GM03348 (cell line): ENCODE measurements at places on chromosomes 1 and 21.
A peak's percentile ranks its signal among the peaks of the same experiment; 100 is the strongest.

DNA sequence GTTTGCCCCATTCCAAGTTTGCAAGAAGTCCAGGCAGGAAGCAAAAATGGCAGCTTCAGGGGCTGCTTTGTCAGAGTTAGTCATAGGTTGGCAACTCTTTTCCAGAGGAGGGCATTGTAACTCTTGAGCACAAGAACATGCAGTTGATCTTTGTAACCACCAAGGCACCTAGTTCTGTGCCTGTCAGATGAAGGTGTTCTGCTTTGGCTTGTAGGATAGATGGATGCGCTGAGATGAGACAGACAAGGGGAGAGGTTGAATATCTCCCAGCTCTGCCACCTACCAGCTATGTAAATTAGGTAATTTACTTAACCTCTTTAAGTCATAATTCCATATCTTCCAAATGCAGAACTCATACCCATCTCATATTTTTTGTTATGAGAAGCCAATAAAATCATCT lies 89.3 kb downstream of the ZNF648 start:
- no peak for DNase-seq

- no peak for DNase-seq
These were observed 27.7 kb downstream of the NEK2 start for GRCh38 chr1:211647711-211648121.

DNA sequence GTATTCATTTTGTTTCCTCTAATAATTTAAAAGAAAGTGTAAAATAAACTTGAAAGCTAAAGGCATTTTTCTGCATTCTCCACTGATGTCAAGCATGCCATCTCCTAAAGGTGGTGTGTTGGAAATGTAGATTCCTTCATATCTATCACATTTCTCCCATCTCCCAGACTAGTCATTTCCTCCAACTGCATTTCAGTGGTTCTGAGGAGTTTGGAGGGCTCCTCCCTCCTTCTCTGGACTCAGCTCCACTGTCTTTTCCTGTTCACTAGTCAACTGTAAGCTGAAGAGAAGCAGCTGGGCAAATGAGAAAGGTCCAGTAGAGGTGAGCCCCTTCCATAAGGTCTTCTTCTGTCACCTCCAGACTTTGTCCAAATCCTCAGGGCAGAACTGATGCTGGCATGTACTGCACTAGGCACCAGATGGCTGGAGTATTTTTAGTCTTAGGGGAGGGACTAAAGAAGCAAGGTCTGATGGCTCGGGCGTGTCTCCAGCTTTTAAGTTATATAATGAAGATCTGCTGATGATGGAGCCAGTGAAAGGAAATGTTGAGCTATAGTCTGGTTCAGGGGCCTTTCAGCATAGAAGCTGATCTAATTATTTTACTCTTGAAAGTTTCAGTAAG lies 186.1 kb downstream of the NTNG1 start:
- DNase-seq, result peak; percentile 11

DNA sequence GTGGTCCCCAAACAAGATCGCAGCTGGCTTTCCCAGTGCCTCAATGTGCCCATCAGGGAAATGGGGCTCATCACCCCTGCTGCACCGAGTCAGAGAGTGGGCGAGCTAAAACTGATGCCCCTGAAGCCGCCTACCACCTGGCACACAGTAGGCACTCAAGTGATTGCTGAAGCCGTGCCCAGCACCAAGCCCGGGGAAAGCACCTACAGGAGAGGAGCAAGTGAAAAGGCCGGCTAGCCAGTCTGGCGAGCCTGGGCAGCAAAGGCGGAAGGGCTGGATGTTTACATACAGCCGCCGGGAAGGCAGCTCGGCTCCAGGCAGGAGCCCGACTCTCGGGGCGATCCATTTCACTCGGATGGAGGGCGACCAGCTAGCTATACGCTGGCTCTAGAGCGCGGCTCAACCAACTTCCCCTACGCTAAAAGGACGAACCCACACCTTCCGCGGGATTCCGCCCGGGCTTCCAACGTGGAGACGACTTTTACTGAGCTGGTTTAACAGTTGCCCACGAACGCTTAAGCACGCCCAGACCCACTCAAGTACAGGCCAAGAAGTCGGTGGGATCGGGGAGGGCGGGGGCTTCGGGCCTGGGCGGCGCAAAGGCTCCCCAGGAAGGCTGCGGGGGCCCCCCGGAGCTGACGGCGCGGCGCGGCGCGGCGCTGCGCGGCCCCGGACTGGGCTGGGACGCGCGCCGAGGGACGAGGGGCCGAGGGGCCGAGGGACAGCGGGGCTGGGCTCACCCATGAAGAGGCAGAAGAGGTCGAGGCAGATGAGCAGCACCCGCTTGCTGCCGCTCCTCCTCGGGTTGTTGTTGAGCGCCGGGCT lies 1.0 kb downstream of the PLPP3 start:
- DNase-seq, result peak; percentile 63

GRCh38 chr1:54108156-54108555 lies 44.6 kb downstream of the CDCP2 start:
- no peak for DNase-seq

DNA sequence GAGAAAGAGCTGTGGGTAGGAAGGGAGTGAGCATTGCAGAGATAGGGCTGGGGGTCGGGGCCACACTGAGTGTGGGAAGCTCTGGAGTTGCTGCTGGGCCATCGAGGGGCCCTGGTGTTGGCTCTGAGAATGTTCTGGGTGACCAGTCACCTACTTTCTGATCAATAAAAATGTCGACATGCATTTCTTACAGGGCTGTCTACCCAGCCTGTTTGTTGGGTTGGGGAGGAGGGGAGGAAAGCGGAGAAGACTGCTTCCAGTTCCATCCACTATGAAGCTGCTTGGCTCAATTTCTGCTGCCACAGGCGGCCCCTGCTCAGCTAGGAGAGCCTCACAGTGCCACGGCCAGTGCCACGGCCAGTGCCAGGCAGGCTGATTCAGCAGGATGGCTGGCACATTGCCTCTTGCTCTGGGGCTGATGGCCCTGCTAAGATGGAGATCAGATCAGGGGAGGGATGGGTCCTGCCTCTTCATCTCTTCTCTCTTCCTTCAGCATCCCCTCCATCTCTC lies 3.0 kb upstream of the PADI3 start:
- no peak for DNase-seq

DNA sequence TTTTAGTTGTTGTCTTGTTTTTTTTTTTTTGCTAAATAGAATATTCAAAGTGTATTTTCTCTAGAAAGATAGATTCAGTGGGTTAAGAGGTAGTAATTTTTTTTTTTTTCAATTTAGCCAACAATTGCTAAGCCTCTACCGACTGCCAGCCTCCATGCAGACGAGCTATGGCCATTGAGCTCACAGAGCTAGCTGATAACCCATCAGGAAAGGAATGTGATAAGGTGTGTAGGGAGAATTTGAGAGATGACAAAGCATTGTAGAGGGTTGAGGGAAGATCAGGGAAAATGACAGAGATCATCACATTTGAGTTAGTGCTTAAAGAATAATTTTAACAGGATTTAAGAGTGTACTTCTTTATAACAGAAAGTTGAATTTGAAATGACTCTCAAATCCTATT lies 30.6 kb downstream of the DNM3 start:
- DNase-seq, result no peak

DNA sequence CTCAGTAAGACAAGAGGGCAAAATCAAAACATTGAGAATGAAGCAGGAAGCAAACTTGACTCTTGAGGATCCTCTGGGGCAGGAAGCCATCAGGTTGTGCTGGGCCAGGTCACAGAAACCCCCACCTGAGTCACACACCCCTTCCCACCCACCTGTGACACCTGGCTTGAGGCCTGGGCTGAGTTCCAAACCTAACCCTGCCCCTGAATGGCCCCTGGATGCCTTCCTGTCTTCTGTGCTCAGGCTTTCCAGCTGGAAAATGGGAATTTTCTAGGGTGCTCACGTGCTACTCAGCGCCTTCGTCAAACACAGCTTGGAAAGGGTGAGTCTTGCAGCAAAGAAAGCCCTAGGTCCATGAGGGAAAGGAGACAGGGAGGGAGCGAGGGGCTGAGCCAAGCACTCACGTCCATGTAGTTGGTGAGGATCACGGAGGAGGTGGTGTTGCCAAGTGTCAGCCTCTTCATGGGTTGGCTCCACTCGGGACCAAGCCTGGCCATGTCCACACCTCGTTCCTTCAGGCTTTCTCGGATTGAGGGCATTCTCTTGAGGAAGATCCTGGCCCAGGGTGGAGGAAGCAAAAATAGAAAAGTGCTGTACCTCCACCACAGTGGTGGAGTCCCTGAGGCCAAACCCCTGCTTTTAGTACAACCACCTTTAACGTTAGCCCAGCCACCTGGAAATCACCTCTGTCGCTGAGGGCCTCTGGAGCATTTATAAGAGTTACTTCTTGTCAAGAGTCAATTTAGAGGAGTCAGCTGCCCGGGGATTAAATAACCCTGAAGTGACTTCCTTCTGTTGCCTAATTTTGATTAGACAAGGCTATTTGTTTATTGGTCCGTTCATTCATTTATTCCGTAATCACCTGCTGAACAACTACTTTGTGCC lies 4.3 kb downstream of the REN start:
- no peak for DNase-seq

DNA sequence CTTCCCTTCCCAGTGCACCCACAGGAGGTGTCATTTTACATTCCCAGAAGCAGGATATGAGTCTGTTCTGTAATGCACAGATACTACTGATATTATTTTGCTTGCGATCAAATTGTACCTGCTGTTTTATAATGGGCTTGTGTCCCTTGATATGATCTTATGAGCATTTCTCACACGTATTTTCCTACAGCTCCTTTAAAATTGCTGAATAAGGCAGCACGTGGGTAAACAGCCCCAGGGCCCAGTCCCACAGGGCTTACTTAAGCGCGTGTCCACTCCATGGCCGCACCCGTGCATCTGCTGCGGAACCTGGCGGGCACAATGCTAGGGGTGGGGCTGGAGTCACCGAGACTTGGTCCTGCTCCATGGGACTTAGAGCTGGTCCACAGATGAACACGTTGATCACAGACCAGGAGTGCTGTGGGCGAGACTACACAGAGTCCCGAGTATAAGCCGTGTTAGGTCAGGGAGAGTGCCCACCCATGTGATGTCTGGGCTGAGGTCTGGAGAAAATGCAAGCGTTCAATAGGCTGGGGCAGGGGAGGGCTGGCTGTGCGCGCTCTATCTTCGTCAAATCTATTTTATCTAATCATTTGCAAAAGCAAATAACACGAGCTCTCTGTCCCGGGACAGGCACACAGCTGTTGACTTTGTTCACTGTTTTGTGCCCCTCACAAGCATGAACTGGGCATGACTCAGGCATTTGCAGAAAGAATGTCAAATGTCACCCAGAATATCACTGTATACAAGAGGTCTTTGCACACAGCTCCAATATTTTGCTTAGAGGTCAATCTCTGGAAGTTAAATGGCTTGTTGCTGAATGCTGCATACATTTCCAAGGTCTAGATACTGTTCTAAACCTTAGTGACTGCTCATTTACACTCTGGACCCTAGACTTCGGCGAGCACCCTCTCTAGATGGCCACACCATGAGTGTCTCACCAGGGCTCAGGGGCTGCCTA lies 119.3 kb downstream of the CRYAA start:
- DNase-seq, result no peak

GRCh38 chr1:34747638-34747941 lies 7.3 kb upstream of the GJB5 start:
- no peak for DNase-seq

DNA sequence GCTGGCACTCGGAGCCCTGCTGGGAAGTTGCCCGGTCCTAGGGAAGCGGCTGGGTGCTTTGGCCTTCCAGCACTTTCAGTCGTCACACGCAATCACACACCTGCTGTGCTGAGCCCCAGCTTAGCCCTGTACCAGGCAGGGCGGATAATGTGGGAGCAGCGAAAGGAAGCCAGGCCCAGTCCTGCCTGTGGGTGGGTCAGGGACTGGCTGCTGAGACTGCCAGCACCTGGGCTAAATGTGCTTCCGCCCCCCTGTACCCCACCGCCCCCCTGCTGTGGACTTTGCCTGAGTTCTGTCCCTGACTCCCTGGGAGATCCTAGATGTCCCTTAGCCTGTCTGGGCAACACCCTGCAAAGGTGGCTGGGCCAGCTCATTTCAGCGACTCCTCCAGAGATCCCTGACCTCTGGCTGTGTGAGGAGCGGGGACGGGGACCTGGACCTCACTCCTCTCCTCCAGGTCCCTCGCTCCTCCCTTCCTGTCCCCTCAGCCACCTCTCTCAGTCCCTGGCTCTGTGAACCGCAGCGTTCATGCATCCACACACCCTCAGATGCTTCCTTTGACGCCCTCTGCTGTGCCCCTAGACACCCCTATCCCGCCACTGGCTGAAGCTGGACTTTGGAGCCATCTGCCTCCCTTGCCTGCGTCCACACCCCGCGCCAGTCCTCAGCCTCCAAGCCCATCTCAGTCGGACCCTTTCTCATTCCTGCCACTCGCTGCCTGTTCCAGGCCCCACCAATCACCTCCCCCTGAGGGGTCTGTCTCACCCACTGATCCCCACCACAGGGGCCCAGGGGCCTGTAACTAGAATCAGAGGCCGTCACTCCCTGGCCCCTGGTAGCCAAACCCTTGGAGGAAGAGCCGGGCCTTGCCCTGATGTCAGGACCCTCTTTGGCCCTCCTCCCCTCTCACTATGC lies 1.4 kb downstream of the MMEL1 start:
- DNase-seq, result peak; percentile 8

DNA sequence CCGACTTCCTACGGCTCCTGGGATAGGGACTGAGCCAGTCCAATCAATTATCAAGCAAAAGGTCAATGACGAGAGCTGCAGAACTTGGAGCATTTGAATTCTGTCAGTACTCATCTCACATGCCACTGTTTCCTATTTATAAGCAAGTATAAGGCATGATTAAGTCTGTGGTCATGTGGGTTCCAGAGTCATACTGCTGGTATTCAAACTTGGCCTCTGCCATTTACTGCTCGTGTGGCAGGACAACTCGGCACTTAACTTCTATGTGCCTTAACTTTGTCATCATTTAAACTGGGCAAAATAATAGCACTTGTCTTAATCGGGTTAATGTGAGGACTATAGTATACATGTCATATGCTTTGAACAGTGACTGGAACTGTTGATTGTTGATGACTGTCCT lies 44.9 kb upstream of the TNFSF18 start:
- DNase-seq, result peak; percentile 62

DNA sequence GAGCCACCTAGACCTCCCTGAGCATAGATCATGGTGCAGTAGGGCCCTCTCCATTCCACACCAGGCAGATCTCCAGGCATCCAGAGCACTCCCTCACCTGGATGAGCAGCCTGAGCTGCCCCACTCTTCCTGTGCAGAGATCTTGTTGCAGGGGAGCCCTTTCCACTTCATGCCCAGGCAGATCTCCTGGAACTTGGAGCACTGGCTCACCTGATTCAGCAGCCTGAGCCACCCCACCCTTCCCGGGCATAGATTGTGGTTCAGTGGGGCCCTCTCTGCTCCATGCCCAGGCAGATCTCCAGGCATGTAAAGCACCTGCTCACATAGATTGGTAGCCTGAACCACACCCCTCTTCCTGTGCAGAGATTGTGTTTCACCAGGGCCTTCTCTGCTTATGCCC lies 78.0 kb downstream of the SEC16B start:
- DNase-seq, result no peak

GRCh38 chr1:230271300-230272035 lies 154.7 kb downstream of the PGBD5 start:
- DNase-seq, result no peak
